ENCODE measurements at places on chromosomes 11 and 22.

DNA sequence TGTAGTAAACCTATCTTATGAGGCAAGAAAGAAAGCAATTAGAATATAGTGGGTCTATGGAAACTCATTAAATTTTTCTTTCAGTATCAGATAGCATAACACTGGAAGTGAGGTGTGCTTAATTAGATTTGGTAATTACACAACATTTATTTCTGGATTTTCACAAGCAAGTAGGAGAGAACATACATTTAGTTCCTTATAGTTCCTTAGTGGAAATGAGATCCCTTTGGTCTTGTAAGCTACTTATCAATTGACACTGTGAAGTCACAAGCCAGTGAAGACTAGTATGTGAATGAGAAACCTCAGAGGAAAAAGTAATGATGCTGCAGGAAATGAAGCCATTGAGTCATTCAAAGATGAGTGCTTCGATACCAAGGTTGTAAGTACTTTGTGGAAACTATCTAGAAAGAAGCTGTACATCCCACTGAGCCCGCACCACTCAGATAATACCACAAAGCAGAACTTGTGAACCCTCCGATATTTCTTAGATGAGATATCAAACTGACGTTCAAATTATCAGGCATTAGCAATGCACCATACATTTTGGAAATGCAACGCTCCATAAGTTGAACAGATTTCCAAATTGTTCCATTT, 53.5 kb downstream of the ENTHD1 start:
- DNase-seq, result peak; percentile 63

GRCh38 chr11:73996161-73996747, 12.6 kb downstream of the UCP3 start:
- DNase-seq, result no peak

DNA sequence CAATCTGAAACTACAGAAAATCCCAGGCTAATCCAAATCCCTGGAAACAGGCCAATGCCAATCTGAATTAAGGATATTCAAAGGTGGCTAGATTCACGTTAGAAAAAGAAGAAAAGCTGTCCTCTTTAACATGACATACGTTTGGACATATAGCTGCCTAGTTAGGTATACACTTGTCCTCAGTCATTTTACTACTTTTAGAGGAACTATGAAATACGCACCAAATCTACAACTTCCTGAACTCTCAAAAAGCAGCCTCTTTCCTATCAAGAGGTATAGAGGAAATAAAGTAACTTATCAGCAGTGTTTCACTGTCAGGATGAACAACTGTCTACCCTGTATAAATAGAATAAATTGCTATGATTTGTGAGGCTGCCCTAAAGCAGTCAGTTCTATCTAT, 24.0 kb downstream of the KMT5B start:
- DNase-seq, result no peak

- no peak for DNase-seq
Measured at GRCh38 chr11:10805741-10806140, 3.0 kb downstream of the EIF4G2 start.

DNA sequence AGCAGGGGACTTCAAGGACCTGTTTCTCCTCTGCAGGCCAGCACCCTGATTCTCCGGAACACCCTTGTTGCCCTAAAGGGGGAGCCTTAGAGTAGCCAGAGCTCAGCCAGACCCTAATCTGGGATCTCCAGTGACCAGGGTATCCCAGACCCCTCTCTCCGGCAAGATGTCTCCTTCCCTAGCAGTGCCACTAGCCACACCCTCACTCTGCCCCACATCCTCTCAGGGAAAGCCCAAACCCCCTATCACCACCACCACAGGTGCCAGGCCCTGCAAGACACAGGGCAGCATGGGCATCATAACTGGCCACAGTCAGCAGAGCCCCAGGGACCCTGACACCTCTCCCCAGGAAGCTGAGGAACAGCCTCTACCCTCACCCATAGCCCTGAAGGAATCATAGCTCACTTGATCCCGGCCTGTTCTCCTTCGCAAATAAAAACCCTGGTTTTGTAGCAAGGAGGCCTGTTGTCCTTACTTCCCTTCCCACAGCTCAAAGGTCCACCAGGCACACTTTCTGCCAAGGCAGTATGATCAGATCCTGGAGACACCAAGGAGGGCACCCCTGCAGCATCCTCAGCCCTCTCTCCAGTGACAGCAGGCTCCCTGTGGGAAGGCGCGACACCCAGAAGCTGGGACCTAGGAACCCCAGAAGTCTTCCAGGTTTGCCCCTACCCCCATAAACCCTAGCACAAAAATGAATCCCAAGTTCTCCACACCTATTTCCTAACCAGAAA, 4.6 kb downstream of the CFL1 start:
- no peak for DNase-seq

DNA sequence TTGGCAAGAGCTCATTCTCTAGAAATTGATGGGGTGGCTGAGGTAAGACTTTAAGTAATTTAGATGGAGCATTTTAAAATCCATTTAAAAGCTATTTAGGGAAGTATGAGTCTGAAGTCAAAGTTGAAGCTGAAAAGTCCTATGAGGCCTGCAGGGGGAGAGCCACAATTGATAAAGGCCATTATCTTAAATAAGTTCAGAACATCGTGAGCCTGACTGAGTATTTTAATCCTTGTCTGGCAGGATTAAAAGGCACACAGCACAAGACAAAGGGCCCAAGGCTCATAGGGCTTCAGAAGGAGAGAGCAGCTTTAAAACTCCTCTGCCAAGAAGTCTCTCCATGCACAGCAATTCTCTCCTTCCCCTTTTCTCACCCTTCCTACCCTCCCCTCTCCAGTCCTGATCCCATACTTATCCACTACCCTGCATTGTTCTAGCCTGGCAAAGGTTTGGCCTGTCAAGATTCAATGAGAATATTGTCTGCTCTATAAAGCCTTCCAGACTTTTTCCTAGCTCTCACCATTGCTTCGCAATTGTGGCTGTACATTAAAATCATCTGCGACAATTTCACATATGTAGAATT, 1312.9 kb downstream of the FAM181B start:
- DNase-seq, result no peak

DNA sequence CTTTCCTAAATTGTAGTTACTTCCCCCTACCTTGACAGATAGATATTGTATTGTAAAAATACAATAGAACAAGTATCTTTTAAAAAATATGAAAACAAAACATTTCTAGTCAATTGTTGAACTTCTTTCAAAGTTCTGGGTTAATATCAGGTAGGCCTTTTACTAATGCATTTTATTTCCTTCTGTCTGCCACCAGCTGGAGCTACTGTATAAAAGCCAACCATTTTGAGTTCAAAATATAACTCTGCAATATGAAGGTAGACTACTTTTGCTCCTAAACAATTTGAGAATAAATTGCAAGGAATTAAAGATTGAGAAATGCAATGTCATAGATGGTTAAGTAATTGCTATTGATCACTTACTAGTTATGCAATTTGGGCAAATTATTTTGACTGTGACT, 22.1 kb upstream of the LIN7C start:
- no peak for DNase-seq

GRCh38 chr11:79100093-79100910, 340.5 kb downstream of the TENM4 start:
- DNase-seq, result peak; percentile 37

GRCh38 chr11:31788085-31788484, 23.0 kb downstream of the PAX6 start:
- DNase-seq, result no peak

- no peak for DNase-seq
Measured at GRCh38 chr11:64877390-64878222, 815 bp downstream of the EHD1 start.

DNA sequence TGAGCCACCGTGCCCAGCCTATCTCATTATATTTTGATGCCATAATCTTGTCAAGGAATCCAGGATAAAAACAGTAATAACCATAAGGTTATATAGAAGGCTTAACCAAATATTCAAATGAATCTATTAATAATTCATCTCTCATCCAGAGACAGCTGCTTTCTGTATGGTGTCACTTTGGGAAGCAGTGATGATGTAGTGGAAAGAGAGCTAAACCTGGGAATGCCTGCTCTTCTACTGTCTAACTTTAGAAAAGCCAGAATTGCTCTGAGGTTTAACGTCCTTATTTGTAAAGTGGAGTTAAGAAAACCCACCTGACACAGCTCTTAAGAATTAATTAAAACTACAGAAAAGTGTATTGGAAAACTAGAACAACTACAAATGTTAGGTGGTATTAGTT, 29.3 kb upstream of the OR10D3 start:
- DNase-seq, result no peak

Data from activated CD4-positive, alpha-beta memory T cell treated with anti-CD3 and anti-CD28 coated beads, Interleukin-2, amount 10 ng/mL, durations not matched to agents 7 days and 5 days (primary cell).